ENCODE measurements at places on chromosomes 7 and 10.
A peak's percentile ranks its signal among the peaks of the same experiment; 100 is the strongest.

DNA sequence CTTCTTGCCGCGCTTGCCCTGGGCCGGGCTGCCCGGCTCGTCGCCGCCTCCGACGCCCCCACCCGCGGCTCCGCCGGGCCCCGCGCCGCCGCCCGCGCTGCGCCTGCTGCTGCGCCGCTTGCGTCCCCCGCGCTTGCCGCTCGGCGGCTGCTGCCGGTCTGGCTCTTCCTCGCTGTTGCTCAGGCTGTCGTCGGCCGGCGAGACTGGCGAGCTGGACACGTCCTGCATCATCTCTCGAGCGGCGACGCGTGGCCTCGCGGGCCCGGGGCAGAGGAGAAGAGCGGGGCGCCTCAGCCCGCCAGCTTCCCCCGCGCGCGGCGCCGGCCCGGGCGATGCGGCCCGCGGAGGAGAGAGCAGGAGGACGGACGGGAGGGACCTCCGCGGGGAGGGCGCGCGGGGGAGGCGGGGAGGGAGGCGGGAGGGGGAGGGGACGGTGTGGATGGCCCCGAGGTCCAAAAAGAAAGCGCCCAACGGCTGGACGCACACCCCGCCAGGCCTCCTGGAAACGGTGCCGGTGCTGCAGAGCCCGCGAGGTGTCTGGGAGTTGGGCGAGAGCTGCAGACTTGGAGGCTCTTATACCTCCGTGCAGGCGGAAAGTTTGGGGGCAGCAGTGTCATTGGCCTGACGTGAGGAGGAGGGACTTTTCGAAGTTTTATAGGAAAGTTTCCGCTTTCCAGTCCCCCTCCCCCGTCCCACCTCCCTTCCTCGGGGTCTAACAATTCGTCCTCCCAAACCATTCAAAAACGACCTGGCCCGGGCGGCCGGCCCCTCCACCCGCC is at the start of gene TWIST1:
TSS of gene TWIST1 (minus strand) at position 546 of the 779 bp plus-strand sequence. CDS start at position 231, 315 bp downstream.
- DNase-seq = no peak

- no peak for DNase-seq
These were observed 131.9 kb downstream of the NRCAM start for GRCh38 chr7:108324053-108325038.

GRCh38 chr7:29269935-29270334 is 75.4 kb downstream of the CHN2 start:
- no peak for DNase-seq

GRCh38 chr10:103653581-103654037 is 160.1 kb downstream of the NEURL1 start:
- no peak for DNase-seq

- DNase-seq = no peak
These were observed 481 bp upstream of the NPM3 start for GRCh38 chr10:101783736-101784118.

- DNase-seq = no peak
These were observed 103.1 kb downstream of the HOXA1 start for GRCh38 chr7:26992670-26993069.

DNA sequence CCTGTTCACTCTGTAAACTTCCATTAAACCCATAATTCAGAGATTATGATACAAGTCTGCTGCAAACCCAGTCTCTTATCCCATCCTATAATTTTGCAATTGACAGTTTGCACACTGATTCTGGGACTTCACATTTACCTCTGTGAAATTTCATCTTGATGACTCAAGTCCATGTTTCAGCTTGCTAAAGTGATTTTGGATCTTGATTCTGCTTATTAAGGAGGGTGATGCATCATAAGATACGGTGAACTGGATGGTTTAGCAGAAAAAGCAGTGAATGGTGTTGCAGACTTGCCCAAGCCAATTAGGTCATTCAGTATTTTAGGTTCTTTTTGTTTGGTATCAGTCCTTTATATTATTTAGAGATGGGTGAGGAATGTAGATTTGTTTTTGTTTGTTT is 125.5 kb upstream of the PODXL start:
- DNase-seq = no peak

GRCh38 chr7:152424348-152425108 is 11.3 kb downstream of the KMT2C start:
- DNase-seq = no peak

- DNase-seq = peak; percentile 84
These were observed 24.8 kb downstream of the FAM53B start for GRCh38 chr10:124719213-124719851.

DNA sequence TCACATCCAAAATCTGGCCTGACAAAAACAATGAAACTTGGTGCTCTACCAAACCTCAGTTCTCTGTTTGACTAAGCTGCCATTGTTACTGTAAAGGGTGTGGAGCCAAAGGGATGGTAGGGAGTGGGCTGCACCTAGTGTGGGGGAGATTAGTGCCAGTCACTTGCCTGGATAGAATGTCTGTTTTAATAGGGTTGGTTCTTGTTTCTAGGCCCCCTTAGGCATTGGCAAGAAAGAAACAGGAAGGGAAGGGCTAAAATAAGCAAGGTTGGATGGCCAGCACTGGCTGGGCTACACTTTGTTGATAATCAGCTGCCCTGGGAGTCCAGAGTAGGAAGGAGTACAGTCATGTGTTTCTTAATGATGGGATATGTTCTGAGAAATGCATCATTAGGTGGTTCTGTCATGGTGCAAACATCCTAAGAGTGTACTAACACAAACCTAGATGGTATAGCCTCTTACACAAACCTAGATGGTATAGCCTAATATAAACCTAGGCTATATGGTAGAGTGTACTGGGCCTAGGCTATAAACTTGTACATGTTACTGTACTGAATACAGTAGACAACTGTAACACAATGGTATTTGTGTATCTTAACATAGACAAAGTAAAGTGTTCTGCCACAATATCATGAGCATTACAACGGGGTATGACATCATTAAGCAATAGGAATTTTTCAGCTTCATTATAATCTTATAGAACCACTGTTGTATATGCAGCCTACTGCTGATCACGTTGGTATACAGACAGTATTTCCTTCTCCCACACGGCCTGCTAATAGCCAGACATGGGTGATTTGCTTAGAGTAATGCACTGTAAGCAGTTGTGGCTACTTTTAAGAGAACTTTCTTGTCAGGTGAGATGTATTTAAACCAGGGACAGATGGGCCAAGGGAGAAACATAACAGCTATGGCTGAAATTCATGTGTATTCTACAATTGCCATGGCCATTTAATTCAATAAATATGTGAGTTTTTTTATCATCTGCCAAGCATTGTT is 15.4 kb downstream of the BBIP1 start:
- DNase-seq = no peak

GRCh38 chr7:117827862-117828261 is 45.4 kb downstream of the CTTNBP2 start:
- no peak for DNase-seq

- DNase-seq = no peak
These were observed 77.5 kb upstream of the GTF2I start for GRCh38 chr7:74579800-74580685.

GRCh38 chr10:80513106-80513505 is 24.6 kb upstream of the SH2D4B start:
- no peak for DNase-seq

DNA sequence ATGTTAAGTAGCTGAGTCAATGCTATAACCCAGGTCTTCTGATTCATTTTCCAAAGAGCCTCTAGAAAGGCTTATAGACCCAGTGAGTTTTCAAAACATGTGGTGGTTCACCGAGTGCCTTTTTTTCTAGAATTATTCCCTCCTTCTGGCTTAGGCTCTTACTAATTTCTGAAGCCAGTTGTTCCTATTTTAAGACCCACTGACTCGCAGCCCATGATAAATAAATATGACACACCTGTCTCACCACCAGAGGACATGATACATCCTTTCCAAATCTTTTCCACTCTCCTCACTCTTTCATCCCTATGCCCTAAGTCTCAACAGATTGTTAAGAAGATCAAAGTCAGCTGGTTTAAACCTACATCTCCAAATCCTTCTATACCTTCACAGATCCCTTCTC is 126.0 kb upstream of the WNT16 start:
- DNase-seq = no peak

GRCh38 chr7:131605280-131605878 is 49.0 kb upstream of the PODXL start:
- no peak for DNase-seq

DNA sequence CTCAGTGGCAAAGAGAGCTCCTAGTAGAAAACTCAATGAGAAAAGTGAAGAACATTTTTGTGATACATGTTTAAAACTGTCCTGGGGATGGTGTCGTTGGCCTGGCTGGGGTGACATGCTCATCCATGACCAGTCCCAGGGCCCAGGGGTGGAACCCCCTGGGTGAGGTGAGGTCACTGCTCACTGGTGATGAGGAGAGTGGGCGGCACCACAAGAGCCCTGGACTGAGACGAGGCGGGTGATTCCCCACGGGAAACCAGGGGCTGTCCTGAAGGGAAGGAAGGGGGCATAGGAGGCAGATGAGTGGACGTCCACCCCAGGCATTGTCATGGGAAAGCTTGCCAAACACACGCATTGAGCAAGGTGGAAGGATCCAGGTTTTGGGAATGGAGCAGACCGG is 54.6 kb downstream of the HTR5A start:
- DNase-seq = no peak

GRCh38 chr10:69972981-69973397 is 79.7 kb upstream of the MACROH2A2 start:
- DNase-seq = no peak

- DNase-seq = no peak
These were observed 110.4 kb downstream of the TRIL start for GRCh38 chr7:28847681-28848080.

GRCh38 chr7:132940084-132940483 is 141.8 kb downstream of the CHCHD3 start:
- no peak for DNase-seq

DNA sequence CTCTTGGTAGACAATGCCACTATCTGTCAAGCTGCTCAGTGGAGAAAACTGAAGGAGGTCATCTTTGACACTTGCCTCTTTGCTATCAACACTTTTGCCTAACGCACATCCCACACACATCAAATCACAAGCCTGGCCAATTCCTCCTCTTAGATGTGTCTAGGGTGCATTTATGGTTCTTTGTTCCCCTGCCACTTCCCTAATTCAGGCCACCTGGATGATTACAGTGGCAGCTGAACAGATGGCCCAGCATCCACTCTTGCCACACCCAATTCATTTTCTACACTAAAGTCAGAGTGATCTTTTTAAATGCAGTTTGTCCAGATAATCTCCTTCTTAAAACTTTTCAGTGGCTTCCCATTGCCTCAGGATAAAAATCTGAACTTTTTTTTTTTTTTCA is 58.6 kb downstream of the LAMB4 start:
- DNase-seq = no peak

DNA sequence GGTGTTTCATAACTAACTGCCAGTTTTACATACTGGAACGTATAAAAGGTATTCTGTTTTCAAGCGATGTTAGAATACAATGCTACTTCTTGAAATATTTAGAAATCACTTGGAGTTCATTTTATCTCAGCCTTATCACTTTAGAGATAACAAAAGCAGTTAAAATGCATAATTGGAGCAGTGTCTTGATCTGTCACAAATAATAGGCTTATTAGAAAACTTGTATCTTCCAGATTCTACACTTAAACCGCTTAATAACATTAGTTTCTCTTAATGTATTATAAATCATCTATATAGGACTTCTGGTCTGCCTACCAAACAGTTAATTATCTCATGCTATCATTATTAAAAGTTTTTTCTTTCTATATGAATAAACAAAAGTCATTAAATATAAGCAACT is 104.4 kb downstream of the TAF3 start:
- DNase-seq = no peak

DNA sequence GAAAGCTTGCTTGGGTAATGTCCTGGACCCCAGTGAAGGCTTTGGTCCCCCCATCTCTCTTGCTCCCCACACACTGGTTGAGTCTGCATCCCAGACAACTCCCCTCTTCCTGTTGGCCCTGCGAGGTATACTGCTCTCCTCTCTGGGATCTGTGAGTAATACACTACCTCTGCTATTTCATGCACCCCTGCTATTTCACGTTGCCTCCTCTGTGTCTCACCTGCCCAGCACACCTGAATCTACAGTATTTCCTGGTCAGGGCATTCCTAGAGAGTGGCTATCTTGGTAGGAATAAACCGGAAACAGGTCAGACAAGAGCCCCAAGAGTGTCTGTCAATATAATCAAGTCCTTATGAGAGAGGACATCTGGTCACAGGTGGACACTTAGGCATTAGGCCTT is 114.3 kb upstream of the ODAD2 start:
- DNase-seq = no peak

DNA sequence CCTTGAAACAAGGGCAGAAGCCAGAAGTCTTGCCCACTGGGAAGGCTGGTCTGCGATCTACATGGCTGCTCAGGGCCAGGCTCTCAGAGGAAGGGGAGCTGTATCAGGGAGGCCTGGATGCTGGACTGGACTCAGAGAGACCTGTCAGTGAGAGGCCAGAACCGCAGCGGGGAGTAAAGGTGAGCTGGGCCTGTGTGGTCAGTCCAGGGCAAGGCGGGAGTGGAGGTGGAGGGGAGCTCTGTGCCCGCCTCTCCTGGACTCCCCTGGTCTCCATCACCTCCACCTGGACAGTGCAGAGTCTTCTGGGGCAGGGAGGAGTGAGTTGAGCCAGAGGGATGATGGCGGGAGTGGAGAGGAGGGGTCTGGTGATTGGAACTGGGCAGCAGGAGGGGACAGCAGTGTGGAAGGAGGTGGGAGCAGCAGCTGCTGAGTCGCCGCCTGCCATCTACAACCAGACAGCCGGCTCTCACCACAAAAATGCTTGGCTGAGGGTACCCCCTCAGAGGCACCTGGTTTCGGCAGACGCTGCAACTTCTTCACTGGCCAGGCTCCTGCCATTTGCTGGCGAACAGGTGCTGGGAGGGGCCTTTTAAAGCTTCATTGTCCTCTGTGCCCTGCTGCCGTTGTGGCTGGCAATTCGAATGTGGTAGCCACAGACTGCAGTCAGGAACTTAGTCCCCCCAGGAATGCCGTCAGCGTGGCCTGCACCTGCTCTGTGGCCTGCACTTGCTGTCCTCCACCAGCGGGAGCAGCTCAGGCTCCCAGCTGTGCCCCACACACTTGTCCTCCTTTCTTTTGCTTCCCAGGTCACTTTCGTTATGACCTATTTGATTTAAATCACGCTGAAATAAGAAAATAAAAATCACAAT is 3.5 kb downstream of the RASSF4 start:
- no peak for DNase-seq

DNA sequence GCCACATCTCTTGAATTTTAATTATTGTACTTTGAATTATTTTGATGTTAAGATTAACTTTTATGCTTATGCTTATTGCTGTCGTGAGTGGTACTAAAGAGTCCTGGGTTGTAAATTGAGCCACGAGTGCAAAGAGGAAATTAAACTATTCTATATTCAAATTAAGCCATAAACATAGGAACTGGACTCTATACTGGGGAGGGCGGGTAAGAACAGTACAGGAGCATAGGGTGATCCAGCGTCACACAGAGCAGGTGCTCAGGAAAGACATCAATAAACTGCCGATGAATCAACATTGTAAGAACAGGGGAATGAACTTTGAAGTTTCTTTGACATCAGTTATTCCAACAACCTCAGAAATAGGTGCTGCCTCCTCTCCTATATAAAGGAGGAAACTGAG is 219.6 kb downstream of the CACNB2 start:
- DNase-seq = no peak
